Stimulated activated CD8-positive, alpha-beta memory T cell treated with anti-CD3 and anti-CD28 coated beads, Interleukin-7, amount 100 ng/mL, for 4 hours (primary cell): ENCODE measurements at places on chromosomes 6 and 20.

DNA sequence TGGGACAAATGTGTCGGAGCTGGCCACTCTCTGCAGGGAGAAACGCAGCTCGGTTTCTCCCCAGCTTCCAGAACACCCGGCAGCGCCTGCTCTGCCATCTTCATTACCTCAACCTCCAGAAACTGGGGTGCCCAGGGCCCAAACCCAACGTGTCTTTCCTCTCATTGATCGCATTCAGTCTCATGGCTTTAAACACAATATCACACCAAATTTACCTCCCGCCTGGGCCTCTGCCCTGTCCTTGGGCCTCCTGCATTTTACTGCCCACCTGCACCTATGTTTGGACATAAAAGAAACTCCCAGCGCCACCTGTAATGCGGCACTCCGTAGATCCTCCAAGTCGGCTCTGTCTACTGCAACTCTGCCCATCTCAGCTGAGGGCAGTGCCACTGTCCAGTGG is 22.2 kb downstream of the SERPINB6 start:
- no peak for DNase-seq

GRCh38 chr6:3742076-3742425 is 9.5 kb downstream of the PXDC1 start:
- no peak for DNase-seq

GRCh38 chr6:15843764-15844163 is 180.9 kb upstream of the DTNBP1 start:
- no peak for DNase-seq

DNA sequence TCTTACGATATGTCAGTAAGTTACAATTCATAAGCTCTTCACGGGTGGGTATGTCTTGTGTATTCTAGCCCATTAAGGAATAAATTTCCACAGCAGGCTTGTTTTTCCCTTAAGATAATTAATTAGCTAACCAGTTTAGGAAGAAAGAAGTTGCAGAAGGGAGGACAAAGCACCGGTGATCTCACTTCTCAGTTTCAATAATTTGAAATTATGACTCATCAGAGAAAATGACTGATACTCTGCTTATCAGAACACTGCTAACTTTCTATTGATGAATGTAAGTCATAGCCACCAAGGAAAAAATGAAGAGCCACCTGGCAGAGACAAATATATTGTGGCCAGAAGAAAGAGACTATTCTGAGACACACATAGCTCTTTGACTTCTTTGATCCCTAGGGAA is 35.0 kb upstream of the ENTPD6 start:
- DNase-seq, result no peak

DNA sequence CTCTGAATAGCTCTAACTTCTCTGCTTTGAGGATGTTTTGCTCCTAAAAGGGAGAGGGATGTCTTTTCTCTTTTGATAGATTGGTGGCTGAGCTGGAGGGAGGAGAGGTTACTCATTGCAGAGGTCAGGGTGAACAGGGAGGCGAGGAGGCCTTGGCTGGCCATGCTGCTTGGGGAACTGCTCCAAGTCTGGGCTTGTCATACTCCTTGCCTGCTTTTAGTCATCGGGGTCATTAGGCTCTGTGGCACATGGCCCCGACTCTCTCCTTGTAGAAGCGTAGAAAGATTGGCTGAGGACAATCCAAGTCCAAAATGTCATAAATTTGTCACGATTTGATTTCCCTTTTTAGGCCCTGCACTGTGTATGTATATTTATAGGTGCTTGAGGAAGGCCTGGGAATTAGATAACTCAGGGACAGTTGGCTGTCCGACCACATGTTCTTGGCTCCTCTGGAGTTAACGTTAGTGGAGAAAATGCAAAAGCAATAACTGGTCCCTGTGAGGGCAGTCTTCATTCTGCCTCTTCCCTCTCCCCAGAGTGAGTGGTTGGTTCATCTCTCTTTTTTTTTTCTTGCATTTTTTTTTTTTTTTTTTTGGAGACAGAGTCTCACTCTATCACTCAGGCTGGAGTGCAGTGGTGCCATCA is 160.1 kb downstream of the SCP2D1 start:
- DNase-seq, result no peak

GRCh38 chr6:52534966-52535390 is 41.9 kb downstream of the TRAM2 start:
- no peak for DNase-seq

DNA sequence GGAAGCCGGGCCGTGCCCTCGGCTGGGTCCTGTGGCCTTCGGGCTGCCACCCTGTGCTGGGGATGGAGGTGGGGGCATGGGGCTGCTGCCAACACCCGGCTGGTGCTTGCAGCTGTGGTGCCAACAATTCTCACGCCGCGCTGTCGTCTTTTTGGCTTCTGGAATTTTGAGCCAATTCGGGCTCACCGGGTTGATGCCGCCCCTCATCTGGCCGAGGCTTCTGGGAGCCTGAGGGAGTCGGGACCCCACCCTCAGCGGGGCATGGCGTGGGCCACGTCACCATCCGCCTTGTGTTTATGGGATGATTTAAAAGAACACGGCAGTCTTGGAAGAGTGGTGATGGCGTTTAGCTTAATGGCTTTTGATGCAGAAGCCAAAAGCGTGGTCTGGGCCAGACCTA is 8.7 kb upstream of the NPBWR2 start:
- DNase-seq, result no peak

- DNase-seq, result no peak
Observed at GRCh38 chr6:12608016-12608860, 108.3 kb upstream of the PHACTR1 start.

GRCh38 chr6:56714982-56715456 is 72.3 kb upstream of the DST start:
- DNase-seq, result no peak

GRCh38 chr20:46316984-46317684 is 8.8 kb upstream of the CDH22 start:
- DNase-seq, result no peak

DNA sequence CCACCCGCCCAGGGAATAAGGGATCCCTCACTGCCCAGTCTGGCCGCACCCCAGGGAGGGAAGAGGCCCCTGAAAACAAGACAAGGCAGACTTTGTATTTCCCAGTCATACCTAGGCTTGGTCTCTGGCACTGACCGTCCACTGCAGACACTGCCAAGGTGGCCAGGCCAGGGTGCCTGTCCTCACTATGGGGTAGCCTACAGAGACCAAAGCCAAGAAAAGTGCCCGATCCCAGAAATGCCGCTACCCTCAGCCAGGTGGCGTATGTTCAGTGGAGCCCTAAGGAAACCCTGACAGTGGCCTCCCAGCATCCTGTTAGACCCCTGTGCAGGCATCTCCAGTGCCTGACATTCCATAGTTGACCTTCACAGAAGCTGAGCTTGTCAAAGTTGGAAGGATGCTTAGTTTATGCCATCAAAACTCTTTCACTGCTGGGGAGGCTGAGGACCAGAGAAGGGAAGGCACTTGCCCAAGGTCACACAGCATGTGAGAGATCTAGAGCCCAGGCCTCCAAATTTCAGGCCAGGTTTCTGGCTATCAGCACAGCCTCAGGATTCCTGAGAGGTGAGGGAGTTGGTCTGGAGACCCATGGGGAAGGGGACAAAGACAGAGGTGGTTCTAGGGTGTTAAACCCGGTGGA is 2.5 kb downstream of the SCRT2 start:
- DNase-seq, result no peak

DNA sequence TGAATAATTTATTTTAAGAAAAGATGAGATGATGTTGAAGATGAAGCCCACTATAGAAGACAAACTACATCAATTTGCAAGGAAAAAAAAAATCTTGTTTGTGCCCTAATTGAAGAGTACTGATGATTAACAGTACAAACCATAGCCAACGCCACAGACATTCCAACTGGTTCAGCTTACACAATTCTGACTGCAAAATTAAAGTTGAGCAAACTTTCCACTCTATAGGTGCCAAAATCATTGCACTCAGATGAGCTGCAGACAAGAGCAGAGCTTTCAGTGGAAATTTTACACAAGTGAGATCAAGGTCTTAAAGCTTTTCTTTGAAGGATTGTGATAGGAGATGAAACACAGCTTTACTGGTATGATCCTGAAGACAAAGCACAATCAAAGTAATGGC is 85.3 kb downstream of the OGFRL1 start:
- no peak for DNase-seq

DNA sequence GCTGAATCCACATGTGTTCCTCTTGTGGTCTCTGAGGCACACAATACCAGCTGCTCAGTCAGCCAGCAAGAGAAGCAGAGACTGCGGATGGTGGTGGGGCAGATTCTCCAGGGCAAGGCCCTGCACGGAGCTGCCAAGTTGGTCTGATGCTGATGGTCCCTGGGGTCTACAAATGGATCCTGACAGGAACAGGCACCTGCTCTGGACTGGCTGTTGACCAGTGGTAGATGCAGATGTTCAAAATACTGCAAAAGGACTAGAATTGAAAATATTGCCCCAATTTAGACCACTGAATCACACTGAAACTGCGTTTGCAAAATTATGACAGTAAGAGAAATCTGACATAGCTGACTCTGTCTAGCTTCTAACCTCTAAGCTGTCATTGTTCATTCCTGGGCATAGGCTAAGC is 29.6 kb upstream of the TUBB2A start:
- no peak for DNase-seq

GRCh38 chr20:3611901-3612300 is 51.3 kb downstream of the GFRA4 start:
- DNase-seq, result no peak

GRCh38 chr20:11822540-11822794 is 95.2 kb upstream of the BTBD3 start:
- DNase-seq, result no peak

- DNase-seq, result no peak
Observed at GRCh38 chr6:31586599-31587281, 663 bp downstream of the LST1 start.

DNA sequence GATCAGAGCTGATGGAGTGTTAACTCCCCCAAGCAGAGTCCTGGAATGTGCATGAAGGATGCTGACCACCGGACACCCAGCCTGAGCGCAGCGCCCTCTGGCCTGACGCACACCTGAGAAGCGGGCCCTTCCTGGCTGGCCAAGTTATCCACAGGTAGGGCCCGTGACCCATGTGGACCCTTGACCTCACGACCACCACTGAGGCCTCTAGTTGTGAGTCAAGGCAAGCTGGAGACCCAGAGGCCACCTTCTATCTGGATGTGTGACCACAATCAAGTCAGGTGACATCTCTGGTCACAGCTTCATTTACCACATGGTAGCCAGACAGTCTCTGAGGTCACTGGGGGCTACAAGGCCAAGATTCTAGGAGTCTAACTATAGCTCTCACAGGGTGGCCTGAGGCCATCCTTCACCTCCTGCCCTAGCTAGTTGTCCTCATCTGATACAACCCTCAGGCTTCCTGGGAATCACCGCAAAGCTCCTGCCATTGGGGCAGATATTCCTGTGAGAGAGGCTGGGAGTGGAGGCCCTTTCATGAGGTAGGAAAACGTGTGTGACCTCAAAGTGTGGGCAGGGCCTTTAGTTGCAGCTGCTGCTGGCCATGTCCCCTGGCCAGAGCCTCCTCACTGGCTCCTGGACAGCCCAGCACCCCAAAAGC is 53.1 kb downstream of the DSTN start:
- DNase-seq, result no peak

DNA sequence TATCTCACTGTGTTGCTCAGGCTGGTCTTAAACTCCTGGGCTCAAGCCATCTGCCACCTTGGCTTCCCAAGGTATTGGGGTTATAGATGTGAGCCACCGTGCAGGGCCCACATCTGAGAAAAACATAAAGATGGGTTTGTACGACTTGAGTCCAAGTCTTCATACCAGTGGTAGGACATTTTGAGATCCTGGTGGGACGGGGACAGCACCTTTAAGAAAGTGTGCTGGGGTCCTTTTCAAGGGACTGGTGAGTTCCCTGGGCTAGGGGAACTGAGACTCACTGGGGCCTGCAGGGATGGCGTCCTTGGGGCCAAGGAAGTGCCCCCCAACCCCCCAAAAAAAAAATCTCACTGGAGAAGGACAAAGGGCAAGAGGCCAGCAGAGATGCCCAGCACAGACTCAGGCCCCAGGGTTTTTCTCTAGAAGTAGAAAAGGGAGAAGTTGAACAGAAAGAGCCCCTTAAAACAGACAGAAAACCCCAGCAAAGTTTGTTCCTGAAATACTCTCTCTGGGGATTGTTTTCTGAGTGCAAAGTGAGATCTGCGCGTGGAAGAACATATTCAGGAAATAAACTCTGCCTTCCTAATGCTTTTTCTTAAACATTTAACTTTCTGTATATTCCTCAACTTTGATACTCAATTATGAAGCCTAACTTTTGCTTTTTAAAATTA is 10.7 kb downstream of the OSBPL2 start:
- DNase-seq, result no peak

GRCh38 chr6:151447237-151447636 is 4.7 kb downstream of the RMND1 start:
- no peak for DNase-seq

DNA sequence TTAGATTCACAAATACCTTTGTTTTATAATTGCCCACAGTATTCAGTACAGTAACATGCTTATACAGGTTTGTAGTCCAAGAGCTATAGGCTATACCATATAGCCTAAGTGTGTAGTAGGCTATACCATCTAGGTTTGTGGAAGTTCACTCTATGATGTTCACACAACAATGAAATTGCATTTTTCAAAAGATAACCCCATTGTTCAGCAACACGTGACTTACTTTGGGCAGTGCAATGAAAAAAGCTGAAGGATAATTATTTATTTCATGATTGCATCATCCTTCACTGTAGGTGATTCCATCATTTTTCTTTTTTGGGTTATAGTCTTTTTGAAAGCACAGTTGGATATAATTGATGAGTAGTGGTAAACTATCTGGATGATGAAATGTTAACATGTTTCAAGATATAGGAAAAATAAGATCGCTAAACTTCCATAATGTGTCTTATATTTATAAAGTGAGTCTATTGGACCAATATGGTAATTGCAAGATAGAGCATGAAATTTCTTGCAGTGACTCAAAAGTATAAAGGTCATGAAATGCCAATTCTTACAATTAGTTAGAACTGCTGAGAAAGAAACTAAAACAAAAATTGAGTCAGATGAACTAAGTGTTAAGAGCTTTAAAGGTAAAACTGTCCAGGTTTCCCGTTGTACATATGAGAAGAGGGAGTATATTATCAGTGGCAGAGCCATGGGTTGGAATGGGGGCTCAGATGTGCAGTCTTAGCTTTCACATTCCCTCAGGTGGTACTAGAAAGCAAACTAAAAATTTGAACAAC is 164.4 kb downstream of the ZFAND3 start:
- DNase-seq, result no peak

DNA sequence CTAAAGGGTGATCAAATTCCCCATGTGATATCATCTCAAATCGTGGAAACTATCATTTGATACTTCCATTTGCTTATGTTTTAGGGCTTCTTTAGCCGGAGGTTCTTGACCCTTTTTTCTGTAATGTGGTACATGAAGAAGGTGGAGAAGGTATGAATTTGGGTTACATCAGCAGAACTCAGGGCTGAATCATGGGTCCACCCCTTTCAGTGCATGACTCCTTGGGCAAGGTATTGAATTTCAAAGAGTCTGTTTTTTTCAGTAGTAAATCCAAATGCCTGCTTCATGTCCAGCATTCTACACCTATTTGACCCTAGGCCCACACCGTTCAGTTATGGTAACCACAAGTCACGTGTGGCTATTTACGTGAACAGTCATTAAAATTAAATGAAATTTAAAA is 30.6 kb upstream of the QKI start:
- no peak for DNase-seq

- no peak for DNase-seq
Observed at GRCh38 chr6:136069119-136069518, 181.0 kb downstream of the MTFR2 start.

GRCh38 chr6:95417856-95418255 is 159.5 kb upstream of the MANEA start:
- no peak for DNase-seq
